Small intestine (tissue), 16 donors: ENCODE measurements at places on chromosomes 6 and 20. TPM values are rescaled to one million over a fixed set of nuclear protein-coding genes. Genes with fewer than 3 reads are reported as not detected.

Gene HLA-DMA
- 24.5 TPM for polyA plus RNA-seq

Gene CLVS2
- polyA plus RNA-seq = 0.40 TPM

- no peak for DNase-seq
Observed at GRCh38 chr20:23003881-23004460, 31.1 kb upstream of the SSTR4 start.

GRCh38 chr20:24727795-24728194 is 221.3 kb upstream of the CST7 start:
- DNase-seq = no peak

GRCh38 chr6:126540161-126540560 is 200.2 kb downstream of the CENPW start:
- peak; percentile 55 for DNase-seq

Gene FLRT3
- 2.9 TPM for polyA plus RNA-seq

Gene CALHM5
- under 0.01 TPM for polyA plus RNA-seq

GRCh38 chr6:5525209-5525608 is 263.9 kb downstream of the FARS2 start:
- DNase-seq = no peak

DNA sequence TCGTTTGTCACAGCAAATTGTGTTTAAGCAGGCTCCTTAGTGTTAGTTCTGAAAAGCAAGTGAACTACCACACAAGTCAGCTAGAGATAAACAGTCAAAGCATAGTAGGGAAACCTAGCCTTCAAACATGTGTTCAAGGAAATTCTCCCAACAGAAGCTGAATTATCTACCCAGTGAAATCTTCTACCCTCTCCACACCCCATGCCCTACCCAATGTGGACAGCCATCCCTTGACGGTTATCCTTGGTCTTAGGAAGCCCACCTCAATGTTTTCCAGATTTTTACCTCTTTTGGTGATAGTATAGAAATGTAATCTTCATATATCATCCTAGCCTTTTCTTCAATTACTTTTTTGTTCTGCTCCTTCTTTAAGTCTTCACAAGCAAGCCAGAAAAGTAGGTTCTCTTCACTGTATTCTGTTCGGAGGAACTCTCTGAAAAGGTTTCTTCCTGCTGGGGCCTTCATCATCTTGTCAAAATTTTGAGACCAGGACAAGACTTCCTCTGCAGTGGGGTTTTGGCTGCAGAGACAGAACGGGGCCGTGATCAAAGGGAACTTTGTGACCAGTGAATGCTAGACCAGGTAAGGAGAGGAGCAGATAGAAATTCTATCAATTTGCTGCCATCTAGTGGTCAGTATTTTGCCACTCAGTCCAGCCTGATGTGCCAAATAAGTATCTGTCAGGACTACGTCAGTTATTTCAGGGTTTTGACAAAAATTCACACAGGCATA is 21.6 kb upstream of the MTRF1L start:
- peak; percentile 65 for DNase-seq

Gene SFTA2
- polyA plus RNA-seq = 1.6 TPM

DNA sequence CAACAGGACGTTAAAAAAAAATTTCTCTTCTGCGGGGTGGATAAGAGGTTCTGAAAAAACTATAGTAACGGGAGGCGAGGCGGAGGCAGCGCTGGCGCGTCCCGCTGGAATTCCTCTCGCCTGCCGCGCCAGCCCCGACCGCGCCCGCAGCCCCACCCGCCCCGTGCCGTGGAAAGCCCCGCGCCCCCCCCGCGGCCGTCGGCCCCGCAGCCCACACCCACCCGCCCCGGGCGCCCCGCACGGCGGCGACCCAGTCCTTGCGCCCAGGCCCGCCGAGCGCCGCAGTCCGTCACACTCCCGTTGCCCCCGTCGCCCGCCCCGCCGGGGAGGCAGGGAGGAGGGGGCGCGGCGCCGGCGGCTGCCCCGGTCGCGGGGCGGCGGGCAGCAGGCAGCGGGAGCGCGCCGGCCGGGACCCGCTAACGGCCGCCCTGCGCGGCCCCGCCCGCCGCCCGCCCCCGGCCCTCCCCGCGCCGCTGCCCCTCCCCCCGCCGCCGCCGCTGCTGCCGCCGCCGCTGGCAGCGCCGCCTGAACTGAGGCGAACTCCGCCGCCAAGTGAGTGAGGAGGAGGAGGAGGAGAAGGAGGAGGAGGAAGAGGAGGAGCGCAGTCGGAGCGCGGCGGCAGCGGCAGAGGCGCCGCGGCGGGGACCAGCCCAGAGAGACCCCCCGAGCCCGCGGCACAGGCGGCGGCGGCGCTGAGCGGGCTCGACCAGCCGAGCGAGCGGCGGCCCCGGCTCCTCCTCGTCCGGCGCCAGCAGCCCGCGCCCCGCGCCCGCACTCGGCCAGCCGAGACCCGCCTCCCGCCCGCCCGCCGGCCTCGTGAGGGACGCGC is at the start of gene QKI:
Gene QKI, plus strand, starts transcription at position 602 of the 829 bp plus-strand sequence. CDS start 476 bp downstream, outside the sequence.
- DNase-seq = peak; percentile 64

DNA sequence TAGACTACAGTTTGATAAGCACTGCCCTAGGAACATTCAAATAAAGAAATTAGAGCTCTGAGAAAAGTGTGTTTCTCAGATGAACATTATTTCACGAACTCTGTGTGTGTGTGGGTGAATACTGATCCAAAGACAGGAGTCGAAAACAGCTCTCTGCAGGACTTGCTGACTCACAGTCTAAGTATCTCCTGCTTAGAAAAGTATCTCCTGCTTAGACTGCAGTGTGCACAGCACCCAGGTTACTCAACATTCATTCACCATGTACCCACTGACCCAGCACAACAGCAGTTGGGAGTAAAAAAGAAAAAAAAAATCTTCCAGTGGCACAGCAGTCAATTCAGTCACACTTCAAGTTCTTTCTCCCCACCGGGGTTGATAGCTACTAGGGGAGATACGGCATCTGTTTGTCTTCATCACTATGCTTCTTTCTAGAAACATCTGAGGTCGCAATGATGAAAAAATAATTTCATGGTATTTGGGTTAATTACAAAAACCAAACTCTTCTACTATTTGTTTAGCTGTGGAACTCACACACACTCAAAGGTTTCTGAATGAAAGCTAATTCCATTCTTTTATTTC is 48.0 kb downstream of the GCLC start:
- no peak for DNase-seq

DNA sequence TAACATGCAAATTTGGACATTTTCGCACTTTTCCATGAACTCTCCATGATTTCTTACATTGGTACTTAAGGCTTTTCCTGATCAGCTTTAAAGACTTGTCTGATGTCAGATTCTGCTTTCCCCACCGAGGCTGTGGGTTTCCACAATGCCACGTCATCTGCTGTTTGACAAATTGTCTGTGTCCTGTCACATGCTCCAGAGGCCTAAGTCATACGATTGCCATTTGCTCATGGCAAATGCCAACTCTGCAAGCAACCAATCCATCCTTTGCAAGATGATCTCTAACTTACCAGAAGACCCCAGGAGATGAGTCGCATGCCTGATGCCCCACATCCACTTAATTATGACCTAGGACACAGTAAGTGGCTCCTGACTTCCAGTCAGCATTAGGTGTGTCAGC is 556.5 kb downstream of the BMP2 start:
- DNase-seq = no peak

GRCh38 chr20:33970229-33970628 is 23.5 kb upstream of the RALY start:
- DNase-seq = no peak

Gene GPX5
- polyA plus RNA-seq = not detected

DNA sequence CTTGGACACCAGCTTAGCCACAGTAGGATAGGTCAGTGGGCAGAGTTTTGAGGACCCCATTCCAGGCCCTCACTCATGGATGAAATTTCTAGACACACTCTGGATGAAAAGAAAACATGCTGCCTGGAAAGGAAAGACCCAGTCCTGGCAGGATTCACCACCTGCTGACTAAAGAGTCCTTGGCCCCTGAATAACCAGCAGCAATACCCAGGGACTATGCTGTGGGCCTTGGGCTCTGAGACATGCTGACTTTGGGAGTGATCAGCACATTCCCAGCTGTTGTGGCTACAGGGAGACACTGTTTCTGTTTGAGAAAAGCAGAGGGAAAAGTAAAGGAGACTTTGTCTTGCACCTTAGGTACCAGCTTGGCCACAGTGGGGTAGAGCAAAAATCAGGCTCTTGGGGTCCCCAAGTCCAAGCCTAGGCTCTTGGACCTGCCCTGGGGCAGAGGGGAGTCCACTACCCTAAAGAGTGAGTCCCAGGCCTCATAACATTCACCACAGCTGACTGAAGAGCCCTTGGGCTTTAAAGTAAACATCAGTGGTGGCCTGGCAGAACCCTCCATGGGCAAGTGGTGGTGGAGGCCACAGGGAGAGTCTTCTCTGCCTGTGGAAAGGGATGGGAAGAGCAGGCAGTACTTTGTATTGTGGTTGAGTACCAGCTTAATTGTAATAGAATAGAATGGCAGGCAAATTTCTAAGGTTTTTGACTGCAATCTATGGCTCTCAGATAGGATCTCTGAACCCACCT is 516.8 kb downstream of the BCKDHB start:
- no peak for DNase-seq
